ENCODE measurements at places on chromosomes 3 and 15.

DNA sequence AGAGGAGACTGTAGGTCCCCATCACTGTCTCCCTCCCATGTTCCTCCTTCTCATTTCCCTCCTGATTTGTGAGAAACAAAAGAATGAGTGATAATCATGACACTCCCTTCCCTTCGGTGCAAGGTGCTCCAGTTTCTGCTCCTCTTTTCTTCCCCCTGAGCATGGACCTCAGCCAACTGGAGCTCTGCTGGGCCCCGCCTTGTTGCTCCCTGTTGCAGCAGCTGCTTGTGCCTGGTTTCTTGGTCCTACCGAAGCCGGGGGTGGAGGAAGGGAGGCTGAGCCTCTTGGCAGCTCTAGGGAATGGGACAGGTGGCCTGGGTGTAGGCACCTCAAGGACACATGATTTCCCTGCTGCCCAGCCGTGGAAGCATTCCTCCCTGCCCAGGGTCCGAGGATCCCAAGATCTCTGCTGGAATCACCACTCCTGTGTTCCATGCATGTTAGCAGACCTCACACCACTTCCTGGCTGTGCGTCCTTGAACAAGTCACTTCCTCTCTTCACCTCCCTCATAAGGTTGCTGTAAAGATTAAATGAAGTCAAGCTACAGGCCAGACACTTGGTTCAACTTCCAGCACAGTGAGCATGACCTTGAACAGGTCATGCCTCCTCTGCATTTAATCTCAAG, 131.6 kb upstream of the ABHD17C start:
- no peak for DNase-seq

GRCh38 chr3:71784914-71785531, at the start of gene PROK2:
TSS of gene PROK2 (minus strand) at chr3:71785148. CDS start at chr3:71785052, 96 bp downstream.
- DNase-seq, result no peak

DNA sequence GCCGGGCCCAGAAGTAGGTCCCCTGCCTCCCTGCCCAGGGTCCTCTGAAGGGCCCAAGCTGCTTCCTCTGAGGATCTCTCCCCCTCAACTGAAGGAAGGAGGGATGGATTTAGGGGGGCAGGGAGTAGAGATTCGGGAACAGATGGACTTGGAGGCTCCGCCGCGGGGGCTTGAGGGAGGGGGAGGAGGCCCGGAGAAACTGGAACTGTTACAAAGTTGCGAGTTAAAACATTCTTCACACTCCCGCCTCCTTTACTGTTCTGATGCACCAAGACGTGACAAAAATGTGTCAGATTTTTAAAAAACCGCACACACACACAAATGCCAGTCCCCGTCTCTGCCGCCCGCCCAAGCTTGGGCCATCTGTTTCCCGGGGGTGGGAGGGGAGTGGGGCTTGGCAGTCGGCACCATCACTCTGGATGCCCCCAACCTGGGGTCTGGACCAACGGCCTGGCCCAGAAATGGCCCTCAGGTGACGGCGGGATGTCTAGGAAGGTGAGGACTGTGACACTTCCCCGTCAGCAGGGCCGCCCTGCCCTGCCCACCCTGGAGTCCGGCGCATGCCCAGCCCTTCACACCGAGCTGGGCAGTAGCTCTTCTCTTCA, 25.0 kb upstream of the LINGO1 start:
- no peak for DNase-seq

- DNase-seq, result no peak
Measured at GRCh38 chr3:142318331-142318730, 92.9 kb upstream of the GK5 start.

GRCh38 chr3:137687181-137687879, 76.8 kb upstream of the SOX14 start:
- no peak for DNase-seq

- DNase-seq, result no peak
Measured at GRCh38 chr3:3023111-3023745, 86.9 kb downstream of the IL5RA start.

GRCh38 chr15:97791824-97792792, 168.4 kb upstream of the ARRDC4 start:
- DNase-seq, result no peak

- no peak for DNase-seq
Measured at GRCh38 chr3:66259566-66260255, 38.9 kb downstream of the SLC25A26 start.

DNA sequence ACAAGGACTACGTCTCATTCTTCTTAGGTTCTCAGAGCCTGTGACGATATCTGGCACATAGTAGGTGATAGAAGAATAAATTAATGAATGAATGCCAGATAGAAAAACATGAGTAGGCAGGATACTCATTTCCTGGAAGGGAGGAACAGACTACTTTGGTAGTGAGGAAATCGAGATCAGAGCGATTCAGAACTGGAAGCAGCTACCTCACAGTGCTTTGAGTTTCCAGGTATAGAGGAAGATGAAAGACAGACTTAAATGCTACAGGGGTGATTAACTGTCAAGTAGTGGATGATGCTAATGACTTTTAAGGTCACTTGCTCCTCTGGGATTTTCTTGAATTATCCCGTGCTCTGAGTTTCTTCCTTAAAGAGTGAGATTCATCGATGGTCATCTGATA, 951.5 kb upstream of the CFAP20DC start:
- DNase-seq, result no peak

GRCh38 chr15:26873846-26874245, 7.0 kb downstream of the GABRA5 start:
- no peak for DNase-seq

DNA sequence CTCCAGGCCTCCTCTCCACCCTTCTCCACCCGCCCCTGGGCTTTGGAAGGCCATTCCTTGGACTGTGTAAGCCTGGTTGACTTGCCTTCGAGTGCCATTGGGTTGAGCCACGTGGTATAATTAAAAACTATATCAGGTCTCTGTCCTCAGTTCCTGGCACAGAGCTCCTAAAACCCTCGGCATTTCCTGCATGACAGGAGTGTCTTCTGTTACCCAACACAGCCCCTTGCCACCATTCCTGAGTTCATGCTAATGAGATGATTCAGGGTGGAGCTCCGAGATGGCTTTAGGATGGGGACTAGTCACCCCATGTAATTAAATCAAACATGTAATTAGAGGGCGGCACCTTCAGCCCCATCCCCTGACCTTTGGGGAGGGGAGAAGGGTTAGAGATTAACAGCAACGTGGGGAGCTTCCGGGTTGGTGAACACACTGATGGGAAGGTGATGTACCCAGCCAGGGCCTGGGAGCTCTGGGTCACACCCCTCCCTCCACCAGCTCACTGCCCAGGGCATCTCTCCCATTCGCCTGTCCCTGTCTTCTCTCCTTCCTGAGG, 256.4 kb downstream of the FAM43A start:
- no peak for DNase-seq

GRCh38 chr15:34699968-34700640, 54.7 kb downstream of the GJD2 start:
- DNase-seq, result no peak

- DNase-seq, result no peak
Measured at GRCh38 chr3:194640829-194641228, 7.6 kb upstream of the TMEM44 start.

DNA sequence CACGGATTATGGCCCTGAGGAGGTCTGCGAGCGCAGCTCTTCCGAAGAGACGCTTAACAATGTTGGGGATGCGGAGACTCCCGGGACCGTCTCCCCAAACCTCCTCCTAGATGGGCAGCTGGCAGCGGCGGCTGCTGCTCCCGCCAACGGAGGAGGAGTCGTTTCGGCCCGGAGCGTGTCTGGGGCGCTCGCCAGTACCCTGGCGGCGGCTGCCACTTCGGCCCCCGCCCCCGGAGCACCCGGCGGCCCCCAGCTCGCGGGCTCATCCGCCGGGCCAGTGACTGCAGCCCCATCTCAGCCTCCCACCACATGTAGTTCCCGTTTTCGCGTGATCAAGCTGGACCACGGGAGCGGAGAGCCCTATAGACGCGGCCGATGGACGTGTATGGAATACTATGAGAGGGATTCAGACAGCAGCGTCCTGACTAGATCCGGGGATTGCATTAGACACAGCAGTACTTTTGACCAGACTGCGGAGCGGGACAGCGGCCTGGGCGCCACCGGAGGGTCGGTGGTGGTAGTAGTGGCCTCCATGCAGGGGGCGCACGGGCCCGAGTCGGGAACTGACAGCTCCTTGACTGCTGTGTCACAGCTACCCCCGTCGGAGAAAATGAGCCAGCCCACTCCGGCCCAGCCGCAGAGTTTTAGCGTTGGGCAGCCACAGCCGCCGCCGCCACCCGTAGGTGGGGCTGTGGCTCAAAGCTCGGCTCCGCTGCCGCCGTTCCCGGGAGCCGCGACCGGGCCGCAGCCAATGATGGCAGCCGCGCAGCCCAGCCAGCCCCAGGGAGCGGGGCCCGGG, 1.6 kb downstream of the TSC22D2 start:
- peak; percentile 53 for DNase-seq

GRCh38 chr3:56904552-56905215, 102.9 kb upstream of the ARHGEF3 start:
- DNase-seq, result no peak

GRCh38 chr3:168684519-168684918, 588.8 kb upstream of the GOLIM4 start:
- DNase-seq, result no peak

DNA sequence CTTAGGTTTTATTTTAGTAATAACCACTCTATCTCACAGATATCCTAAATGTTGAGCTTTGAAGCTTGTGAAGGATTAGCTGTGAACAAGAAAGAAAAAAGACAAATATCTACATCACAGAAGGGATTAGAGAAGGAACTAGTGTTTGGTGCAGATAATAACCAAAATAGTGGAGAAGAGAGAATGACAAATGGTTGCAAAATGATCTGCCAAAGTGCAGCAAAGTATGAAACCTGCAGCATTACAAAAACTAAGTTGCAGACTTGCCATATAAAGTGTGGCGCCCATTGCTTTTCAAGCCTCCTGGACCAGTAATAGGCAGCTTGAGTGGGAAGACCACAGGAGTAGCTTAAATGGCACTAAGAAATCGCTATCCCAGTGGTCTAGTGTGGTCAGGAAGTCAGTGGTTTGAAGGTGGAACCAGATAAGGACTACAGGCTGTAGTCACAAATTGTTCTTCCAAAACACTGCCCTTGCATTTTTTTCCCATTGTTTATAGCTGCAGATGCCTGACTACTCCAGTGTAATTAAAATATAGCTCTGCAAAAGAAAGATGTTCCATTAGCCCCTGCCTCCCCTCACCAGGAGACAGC, 20.7 kb downstream of the TPM1 start:
- DNase-seq, result no peak

DNA sequence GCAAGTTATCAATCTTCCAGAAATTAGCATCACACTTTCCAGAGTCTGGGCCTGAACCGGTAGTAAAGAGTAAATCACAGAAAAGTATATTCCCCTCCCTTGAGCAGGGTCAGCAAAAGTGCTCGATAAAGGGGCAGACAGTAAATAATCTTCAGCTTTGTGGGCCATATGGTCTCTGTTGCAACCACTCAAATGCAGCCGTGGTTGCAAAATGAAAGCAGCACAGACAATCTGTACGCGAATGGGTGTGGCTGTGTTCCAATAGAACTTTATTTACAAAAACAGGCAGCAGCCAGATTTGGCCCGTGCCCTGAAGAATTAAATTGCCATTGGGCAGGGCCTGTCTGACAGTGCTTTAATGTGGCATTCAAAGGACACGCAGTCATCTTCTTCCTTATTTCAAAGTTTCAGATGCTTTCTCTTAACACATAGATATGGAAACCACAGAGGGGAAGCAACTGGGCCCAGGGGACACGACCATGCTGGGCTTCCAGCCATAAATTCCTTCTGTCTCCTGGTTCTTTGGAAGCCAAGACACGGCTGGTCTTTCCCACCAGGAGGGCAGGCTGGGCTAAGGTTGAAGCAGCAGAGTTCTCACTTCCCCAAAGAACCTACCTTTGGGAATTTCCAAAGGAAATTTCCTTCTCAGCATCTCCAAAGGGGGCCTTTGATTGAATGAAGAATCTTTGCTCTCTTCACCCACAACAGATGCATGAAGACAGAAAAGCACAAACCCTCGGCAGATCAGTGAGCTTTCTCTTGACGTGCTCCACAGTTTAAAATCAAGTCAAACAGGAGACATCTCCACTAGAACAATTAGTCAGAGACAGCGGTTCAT, 489.8 kb upstream of the PROK2 start:
- DNase-seq, result no peak

GRCh38 chr3:36394176-36394575, 13.9 kb downstream of the STAC start:
- DNase-seq, result no peak

DNA sequence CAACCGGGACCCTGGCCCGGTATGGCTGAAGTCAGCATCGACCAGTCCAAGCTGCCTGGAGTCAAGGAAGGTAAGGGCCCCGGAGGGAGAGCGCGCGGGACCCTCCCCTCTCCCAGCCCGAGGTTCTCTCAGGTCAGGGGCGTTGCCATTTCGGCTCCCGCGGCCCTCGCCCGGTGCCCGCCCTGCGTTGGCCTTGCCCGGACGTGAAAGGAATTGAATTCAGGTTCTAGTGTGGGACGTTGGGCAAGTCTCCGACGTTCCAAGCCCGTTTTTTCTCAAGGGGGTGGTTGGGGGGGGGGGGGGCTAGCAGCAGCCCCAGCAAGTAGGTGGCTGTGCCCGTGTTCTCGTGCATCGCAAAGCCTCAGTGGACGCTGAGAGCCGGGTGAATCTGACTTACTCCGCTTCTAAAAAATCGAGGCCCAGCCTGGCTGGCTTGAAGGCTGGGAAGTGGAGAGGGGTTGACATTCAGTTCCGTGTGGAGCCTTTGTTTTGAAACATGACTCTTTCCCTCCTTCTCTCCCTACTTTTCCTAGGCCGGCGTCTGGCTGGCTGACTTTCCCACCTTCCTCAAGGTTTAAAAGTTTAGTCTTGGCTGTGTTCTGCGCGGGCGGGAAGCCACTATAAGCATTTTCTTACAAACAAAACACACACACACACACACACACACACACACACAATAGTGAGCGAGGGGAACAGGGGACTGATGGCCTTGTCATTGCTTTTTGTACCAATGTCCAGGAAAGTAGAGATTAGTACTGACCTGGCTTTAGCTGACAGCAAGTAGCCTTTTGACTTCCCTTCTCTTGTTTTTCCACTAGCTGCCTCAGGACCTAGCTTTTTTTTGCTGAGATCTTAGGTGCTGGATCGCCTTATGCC, at the start of gene UTS2B:
TSS of gene UTS2B (minus strand) at position 873 of the 876 bp plus-strand sequence. CDS start 48,337 bp downstream, outside the sequence.
- DNase-seq, result no peak

DNA sequence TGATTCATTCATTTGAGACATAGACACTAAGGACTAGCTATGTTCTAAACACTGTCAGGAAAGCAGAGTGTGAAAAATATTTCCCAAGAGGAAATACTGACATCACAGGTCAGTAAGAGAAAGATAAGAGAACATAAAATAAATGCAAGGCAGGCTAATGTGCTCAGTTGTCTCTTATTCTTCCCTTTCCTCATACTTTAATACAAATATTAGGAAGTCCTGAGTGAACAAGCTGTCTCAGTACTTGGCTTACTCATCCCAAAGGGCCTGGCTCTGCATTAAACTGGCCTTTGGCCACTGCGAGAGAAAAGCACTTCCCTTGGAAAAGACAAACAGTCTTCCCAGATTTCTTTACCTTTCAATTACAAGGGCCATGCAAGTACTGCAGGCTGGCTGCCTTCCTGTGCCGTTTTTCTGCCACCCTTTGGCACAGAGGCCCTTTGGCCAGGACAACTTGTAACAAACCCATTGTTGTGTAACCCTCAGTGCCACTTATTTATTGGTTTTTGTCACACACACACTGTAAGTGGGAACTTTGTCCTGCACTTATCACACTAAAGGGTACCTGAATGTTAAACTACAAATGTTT, 31.7 kb downstream of the EDC3 start:
- no peak for DNase-seq

- no peak for DNase-seq
Measured at GRCh38 chr3:69212411-69213160, 90.2 kb upstream of the LMOD3 start.
